Stimulated activated CD4-positive, alpha-beta T cell treated with anti-CD3 and anti-CD28 coated beads, Interleukin-2, amount 100 ng/mL, for 24 hours (primary cell): ENCODE measurements at places on chromosomes 1 and 21.

DNA sequence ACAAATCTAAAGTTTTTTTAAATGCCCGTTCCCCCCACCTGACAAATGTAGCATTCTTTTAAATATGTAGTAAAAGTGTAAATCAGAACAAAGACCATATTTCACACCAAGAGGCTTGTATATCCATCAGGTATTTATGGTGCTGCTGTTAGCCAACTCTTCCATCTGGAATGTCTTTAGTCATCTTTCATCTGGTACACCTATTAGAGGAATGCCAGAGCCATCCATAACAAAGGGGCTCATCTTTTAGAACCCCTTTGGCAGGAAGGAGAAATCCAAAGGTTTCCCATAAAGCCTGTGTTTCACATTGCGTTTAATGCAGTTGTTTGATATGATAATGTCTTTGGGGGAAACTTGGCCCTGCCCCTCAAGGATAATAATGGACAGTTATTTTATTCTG is 79.3 kb upstream of the C1orf87 start:
- DNase-seq = no peak

DNA sequence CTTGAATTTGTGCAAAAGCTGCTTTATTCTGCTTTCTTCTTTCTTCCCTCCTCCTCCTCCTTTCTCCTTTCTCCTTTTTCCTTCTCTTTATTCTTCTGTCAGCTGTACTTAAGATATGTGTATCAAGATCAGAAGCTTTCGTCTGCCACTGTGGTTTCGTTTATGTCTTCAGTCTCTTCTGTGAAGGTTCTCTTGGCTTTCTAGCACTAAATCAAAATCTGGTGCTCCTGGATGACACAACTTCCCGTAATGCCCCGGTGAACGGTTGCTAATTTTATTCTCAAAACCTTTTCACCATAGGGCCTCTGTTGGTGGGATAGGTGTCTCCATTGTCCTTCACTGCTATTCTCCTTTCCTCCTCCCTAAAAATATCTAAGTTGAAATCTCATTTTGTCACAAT is 5.0 kb downstream of the ATF6 start:
- DNase-seq = no peak

- DNase-seq = no peak
Observed at GRCh38 chr1:245800901-245801605, 646.3 kb downstream of the KIF26B start.

- DNase-seq = no peak
Observed at GRCh38 chr1:222784916-222785315, 29.9 kb upstream of the DISP1 start.

- no peak for DNase-seq
Observed at GRCh38 chr1:115545791-115546733, 95.7 kb upstream of the VANGL1 start.

DNA sequence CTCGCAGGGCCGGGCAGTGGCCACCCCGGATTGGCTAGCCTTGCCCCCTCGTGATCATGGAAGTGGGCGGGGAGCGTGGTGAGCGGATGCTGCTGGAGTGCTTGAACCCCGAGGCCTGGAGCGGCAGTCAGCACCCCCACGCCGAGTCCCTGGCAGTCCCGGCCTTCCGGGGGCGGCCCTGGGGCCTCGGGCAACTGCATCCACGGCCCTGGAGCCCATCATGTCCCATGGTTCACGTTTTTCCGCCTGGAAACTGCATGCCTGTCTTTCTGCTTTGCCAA is 45.6 kb downstream of the CDC7 start:
- DNase-seq = no peak

DNA sequence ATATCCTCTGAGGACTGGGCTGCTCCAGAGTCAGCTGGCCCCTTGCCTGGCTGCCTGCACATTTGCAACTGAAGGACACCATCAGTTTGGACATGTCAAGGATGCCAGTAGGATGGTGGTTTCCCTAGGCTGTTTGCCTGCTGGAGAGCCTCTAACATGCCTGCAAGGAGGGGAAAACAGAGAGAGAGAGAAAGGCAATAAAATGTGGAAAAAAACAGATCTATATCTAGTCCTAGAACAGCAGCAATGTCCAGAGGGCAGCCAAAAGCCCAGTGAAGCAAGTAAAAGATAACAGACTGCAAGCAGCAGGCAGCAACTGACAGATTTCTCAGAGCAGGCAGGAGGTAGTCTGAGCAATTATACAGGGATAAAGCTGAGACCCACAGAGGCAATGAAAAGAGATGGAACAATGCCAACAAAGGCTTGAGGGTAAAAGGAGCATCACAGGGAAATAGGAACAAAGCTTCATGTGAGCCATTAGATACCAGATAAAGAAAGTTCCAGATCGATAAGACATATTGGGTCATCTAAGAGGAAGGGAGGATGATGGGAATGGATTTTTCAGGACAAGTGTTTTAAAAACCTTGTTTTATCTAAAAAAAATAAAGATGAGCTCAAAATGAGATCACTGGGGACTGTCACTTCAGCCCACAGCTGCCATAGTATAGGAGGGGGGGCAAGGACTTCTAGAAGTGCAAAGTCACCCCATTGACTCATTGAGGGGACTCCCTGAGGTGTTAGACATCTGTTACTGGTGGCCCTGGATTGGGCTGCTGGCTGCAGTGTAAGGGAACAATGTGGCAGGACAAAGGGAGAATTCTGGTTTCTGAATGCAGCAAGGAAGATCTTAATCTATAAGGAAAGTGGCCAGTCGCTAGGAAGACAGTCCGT is 38.6 kb upstream of the GADD45A start:
- DNase-seq = no peak

GRCh38 chr1:233721004-233721595 is 107.2 kb downstream of the KCNK1 start:
- no peak for DNase-seq

GRCh38 chr21:39048064-39048463 is 135.2 kb downstream of the PSMG1 start:
- DNase-seq = no peak
